GM12878 (cell line): ENCODE measurements at places on chromosomes 5 and 9. TPM values are rescaled to one million over a fixed set of nuclear protein-coding genes. Genes with fewer than 3 reads are reported as not detected.

The SNX18 gene
- polyA plus RNA-seq: 0.39 and 0.43 TPM in 2 replicates

The CCDC192 gene
- 0.20 and 0.21 TPM in 2 replicates for polyA plus RNA-seq

The TSSK1B gene
- polyA plus RNA-seq: not detected in 2 replicates

The GPX3 gene
- 1.0 and 2.0 TPM in 2 replicates for polyA plus RNA-seq

The SNCAIP gene
- polyA plus RNA-seq: 0.11 and 0.15 TPM in 2 replicates

The PIP5K1B gene
- polyA plus RNA-seq: 8.5 and 9.7 TPM in 2 replicates

The GDA gene
- polyA plus RNA-seq: not detected in 2 replicates

The ECSCR gene
- polyA plus RNA-seq: 0.25 and 0.83 TPM in 2 replicates

The SUSD1 gene
- polyA plus RNA-seq: 4.4 and 7.7 TPM in 2 replicates

The NEUROG1 gene
- polyA plus RNA-seq: not detected in 2 replicates

The OR1J2 gene
- polyA plus RNA-seq: not detected in 2 replicates

The C5orf52 gene
- polyA plus RNA-seq: not detected in 2 replicates
